ENCODE measurements at places on chromosomes 6 and 20. TPM values are rescaled to one million over a fixed set of nuclear protein-coding genes. Genes with fewer than 3 reads are reported as not detected.

- H3K4me3 ChIP-seq: no peak overlapping the region
- peaks cover 3% of the 10 kb centered on the region for H3K36me3 ChIP-seq
- no peaks in the 10 kb centered on the region for H3K27me3 ChIP-seq
- no peak overlapping the region for H3K27ac ChIP-seq
- H3K4me1 ChIP-seq: no peaks in the 10 kb centered on the region
- no peak for DNase-seq
These were observed 8.8 kb downstream of the PKIG start for GRCh38 chr20:44590980-44591778.

- no peak overlapping the region for H3K4me3 ChIP-seq
- H3K4me1 ChIP-seq: peaks cover 30% of the 10 kb centered on the region
- peaks cover 26% of the 10 kb centered on the region for H3K36me3 ChIP-seq
These were observed 26.5 kb downstream of the GHRH start for GRCh38 chr20:37235065-37235464.

HDGFL1 gene
- not detected for total RNA-seq

PLCB4 gene
- 51.4 TPM for total RNA-seq

DNA sequence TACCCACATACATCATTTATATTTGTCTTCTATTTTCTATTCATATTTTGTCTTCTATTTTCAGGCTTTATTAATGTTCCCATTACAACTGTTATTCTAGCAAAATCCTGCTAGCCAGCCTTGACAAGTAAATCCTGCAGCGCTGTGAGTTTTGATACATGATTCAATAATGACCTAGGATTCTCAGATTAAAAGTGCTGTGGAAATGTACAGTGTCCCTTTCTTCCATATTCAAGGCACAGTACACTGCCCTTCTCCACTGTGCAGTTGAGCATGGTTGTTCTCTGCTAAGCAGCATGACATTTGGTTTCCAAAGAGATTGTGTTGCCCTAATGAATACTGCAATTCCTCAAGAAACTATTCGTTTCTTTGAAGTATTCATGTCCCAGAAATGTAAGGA is 5.8 kb upstream of the HEY2 start:
- H3K4me3 ChIP-seq: no peak overlapping the region
- no peak for DNase-seq
- H3K27ac ChIP-seq: no peak overlapping the region
- H3K4me1 ChIP-seq: peaks cover 25% of the 10 kb centered on the region
- no peaks in the 10 kb centered on the region for H3K36me3 ChIP-seq

DNA sequence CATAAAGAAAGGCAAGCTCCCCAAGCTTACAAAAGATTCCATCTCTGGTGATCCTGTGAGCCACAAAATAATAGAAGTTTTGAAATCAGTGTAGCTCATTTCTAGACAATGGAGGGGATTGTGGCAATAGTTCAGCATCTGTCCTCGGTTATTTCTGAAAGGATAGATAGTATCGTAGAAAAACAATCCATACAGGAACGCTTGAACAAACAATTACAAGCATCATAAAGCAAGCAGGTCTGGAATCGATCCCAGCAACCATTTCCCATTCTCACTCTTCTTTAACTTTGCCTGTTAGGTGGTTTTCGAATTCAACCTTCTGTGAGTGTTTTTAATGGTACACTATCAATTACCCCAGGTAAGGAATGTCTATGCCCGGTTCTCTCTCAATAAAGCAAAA is 931.1 kb downstream of the KIF16B start:
- no peak for DNase-seq
- H3K4me3 ChIP-seq: no peak overlapping the region
- H3K36me3 ChIP-seq: no peaks in the 10 kb centered on the region

RGL2 gene
- total RNA-seq: 56.0 TPM

DNA sequence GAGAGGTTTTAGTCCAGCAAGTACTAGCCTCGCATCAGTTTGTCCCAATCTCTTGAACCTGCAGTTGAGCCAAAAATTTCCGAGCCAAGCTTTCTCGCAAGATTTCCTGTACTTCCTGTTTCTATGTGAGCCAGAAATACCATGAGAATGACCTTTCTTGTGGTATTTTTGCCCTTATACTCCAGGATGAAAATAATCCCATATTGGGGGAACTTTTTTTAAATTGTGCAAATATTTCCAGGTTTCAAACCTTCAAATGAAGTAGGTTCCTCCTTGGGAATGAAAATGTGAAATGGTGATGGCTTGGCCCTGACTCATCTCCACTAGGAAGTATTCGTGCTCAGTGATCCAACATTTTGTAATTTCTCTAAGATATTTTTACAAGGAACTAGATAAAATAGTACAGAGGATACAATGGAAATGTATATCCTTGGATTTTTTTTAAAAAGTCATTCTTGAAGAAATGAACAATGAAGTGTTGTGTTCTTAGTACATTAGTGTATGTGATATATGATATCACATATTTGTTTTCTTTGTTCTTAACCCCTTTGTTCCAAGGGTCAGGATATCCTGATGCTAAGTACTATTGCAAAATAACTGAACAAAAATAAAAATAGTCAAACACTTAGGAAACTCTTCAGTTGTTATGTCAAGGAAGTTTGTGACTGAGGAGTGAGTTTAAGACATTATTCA is 184.0 kb downstream of the PDE7B start:
- no peak for DNase-seq
